Brain microvascular endothelial cell (primary cell): ENCODE measurements at places on chromosomes 16 and 17.

- DNase-seq: no peak
Measured at GRCh38 chr17:31835984-31836383, 23.1 kb downstream of the COPRS start.

DNA sequence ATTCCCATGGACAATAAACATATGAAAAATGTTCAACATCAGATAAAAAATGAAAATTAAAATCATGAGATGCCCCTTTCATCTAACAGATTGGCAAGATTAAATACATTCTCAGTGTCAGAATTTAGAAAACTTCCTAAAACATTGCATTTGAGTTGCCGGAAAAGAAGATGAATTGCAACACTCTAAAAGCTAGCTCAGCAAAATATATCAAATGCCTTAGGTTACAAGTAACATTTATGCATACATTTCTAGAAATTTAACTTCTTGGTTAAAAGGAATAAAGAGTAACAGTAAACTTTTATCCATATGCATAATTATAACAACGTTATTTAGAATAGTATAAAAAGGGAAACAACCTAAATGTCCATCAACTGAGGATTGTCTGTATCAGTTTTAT, 239.0 kb downstream of the PMP22 start:
- DNase-seq: no peak

DNA sequence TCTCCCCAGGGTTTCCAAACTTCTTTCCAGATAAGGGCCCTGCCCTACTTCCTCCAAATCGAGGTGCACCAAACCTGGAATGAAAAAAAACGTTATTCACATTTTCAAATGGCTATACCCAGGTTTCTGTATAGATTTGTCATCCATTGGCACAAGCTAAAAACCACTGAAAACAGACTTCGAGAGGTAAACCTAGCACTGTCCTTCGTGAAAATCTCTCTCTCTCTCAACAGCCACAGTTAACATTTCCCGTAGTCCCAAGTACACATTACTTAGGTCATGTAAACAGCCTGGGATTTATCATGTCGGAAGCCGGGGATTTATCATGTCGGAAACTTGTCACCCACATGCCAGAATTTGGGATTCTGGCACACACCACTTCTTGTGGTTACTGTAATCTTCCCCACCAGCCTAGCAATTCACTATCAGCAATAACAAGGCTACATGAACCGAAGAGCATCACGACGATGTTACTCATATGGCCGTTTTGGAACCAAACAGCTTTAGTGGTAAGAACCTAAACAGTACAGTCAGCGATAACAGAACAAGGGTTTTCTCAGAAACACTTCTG, 1.2 kb downstream of the DDX5 start:
- DNase-seq: peak; percentile 43

- DNase-seq: no peak
Measured at GRCh38 chr16:35750701-35751104, 2291.3 kb downstream of the TP53TG3F start.

DNA sequence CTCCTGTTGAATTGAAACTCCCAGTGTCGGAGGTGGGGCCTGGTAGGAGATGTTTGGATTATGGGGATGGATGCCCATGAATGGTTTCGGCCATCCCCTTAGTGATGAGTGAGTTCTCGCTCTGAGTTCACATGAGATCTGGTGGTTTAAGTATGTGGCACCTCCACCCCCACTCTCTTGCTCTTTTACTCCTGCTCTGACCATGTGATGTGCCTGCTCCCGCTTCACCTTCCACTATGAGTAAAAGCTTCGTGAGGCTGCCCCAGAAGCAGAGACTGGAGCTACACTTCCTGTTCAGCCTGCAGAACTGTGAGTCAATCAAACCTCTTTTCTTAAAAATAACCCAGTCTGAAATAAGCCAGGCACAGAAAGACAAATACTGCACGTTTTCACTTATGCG, 512.4 kb downstream of the HS3ST4 start:
- no peak for DNase-seq

- no peak for DNase-seq
Measured at GRCh38 chr16:87310610-87311009, 6.6 kb downstream of the C16orf95 start.

GRCh38 chr17:6191405-6192324, 121.5 kb downstream of the WSCD1 start:
- no peak for DNase-seq

DNA sequence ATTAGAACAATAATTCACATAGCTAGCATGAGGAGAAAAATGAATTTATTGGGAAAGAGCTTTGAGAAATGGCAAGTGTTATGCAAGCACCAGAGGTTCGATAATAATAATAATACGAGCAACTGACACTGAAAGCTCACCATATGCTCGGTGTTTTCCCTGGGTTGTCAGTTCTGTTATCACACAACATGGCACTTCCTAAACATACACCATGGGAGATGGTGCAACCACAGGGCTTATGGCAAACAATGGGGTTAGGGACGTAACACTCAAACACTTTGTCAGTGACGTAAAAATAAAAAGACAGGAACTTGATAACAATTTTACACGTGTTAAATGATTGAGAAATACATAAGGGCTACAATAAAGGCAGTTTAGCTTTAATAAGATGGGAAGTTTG, 23.7 kb downstream of the OR1D5 start:
- no peak for DNase-seq

GRCh38 chr16:78310990-78311561, 211.6 kb downstream of the WWOX start:
- DNase-seq: no peak

GRCh38 chr16:83335076-83335475, 472.7 kb upstream of the HSBP1 start:
- peak; percentile 34 for DNase-seq

DNA sequence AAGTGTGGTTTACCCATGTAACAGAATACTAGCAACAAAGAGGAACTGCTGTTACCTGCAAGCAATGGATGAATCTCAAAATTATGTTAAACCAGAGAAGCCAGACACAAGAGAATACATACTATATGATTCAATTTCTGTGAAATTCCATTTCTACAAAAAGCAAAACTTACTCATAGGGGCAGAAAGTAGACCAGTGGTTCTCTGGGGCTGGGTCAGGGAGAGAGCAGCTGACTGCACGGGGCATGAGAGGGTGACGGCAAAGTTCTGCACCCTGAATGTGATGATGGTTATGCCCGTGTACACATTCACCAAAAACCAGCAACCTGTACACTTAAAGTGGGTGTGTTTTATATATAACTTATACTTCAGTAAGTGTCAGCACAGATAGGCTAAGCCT, 3.1 kb downstream of the ZNF843 start:
- DNase-seq: no peak

DNA sequence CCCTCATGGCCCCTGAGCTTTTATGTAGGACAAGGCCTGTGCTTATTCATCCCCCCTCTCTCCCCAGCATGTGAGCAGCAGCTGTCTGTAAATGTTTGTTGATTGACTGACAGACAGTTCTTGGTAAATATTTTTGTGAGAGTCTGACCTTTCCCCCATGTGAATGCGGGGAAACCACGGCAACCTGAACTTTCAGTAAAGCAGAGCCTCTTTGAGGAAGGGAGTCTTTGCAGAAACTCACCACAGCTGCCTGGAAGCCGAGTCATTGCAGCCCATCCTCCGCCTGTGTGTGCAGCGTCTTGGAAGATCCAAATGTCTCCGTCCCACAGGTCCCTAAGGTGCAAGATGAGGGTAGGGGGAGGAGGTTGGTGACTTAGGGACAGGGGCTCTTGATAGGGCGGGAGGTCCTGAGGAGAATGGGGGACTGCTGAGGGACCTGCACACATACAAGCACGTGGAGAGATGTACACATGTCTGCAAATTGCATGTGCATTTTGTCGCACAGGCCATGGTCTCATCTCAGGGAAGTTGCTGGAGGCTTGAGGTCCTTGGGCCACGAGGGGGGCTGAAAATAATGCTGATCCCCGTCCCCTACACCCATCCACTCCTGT, 23.0 kb upstream of the IL21R start:
- DNase-seq: no peak

DNA sequence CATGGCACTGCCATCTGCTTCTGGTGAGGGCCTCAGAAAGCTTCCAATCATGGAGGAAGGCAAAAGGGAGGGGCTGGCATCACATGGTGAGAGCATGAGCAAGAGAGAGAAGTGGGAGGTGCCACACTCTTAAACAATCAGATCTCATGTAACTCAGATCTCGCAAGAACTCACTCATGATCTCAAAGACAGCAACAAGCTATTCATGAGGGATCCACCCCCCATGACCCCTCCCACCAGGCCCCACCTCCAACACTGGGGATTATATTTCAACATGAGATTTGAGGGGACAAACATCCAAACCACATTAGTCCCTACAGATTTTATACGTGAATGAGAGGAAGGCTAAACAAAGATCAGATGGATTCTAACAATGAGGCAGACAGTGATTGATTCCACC, 8.9 kb upstream of the TMEM132E start:
- DNase-seq: no peak

DNA sequence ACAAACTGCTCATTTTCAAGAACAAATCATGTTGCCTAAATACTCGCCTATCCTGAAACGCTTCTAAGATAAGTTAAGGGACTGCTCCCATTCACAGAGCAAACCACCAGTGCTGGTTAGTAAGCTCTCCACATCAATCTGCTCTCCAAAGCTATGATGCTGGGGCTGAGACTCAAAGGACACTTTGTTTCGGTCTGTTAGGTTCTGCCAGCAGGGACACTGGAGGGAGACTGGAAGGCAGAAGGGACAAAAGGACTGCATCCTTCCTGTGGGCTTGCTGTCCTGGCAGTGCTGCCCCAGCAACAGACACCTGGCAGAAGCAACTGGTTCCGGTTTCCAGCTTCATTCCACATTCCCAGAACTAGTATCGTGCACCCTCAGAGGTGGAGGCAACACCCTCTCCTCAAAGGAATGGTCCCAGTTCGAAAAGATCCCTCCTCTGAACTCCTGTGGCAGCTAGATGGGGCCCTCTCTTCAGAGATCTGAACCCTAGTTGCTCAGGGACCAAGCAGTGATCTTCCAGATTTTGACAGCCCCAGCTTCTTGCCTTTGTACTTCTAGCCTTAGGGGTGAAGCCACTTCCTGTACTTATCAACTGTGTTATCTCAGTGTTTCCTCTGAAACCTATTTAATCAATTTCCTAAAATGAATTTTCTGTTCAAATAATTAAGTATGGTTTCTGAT, 73.4 kb upstream of the GSG1L start:
- no peak for DNase-seq

GRCh38 chr16:20928774-20929411, 28.3 kb downstream of the LYRM1 start:
- DNase-seq: no peak

- DNase-seq: peak; percentile 23
Measured at GRCh38 chr17:42183741-42184711, 1.2 kb downstream of the HCRT start.

GRCh38 chr17:80442764-80443163, 27.8 kb downstream of the ENDOV start:
- no peak for DNase-seq

- no peak for DNase-seq
Measured at GRCh38 chr17:9380361-9380760, 195.3 kb downstream of the STX8 start.

GRCh38 chr17:82063424-82064415, 1.9 kb downstream of the DUS1L start:
- no peak for DNase-seq

DNA sequence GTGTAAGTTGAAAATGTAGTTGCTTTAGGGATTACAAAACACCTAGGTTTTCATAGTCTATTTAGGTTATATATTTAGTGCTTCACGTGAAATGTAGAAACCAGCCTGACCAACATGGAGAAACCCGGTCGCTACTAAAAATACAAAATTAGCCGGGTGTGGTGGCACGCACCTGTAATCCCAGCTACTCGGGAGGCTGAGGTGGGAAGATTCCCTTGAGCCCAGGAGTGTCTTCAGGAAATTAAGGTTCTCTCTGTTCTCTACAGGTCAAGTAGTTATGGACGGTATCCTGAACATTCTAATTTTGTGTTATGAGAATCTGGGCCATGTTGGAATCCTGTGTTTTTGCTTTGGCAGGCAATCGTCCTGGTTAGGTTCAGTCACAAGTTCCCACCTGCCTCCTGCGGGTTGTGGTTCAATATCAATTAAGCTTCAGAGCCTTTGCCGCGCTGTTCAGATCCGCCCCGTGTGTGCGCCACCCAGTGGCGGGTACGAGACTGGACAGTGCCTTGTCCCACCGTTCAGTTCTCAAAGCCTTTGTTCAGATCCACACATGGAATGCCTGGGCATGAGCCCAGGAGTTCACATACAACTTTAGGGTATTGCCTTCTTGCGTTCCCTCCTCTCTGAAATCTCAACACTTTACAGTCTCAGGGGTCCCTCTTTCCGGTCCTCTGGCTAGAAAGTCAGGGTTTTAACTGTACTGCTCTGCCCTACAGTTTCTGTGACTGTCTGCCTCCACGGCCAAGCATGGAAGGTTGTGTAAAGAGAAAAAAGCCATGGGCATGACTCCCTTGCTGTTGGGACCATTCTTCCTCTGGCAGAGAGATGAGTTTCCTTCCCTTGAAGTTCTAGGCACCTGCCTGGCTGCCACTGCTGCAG, 41.7 kb downstream of the HEATR6 start:
- peak; percentile 52 for DNase-seq
